H4 (cell line): ENCODE measurements at places on chromosomes 3 and 15. TPM values are rescaled to one million over a fixed set of nuclear protein-coding genes. Genes with fewer than 3 reads are reported as not detected.
A peak's percentile ranks its signal among the peaks of the same experiment; 100 is the strongest.

Gene PARP15
- total RNA-seq = not detected in 2 replicates

Gene NUDT16
- total RNA-seq = 7.9 and 9.0 TPM in 2 replicates

Gene CXCR6
- not detected in 2 replicates for total RNA-seq

Gene PRTG
- 1.3 and 2.1 TPM in 2 replicates for total RNA-seq

Gene ZBTB20
- total RNA-seq = 4.9 and 5.1 TPM in 2 replicates

DNA sequence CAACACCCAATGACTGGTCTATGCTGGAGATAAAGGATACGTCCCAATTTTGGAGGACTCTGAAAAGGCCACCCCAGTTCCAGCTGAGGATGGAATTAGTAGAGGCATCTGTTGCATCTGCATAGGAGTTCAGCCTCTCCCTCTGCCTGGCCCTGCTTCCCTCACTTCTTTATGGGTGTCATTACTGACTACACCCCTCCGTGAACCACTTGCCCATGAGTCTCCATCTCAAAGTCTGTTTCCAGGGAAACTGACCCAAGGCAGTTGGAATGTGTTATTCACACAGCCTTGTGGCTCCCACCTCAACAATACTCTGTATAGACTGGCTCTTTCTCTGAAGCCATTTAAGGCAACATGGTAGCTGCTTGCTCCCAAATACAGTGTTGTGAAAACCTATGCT lies 21.4 kb upstream of the PCOLCE2 start:
- DNase-seq = no peak

DNA sequence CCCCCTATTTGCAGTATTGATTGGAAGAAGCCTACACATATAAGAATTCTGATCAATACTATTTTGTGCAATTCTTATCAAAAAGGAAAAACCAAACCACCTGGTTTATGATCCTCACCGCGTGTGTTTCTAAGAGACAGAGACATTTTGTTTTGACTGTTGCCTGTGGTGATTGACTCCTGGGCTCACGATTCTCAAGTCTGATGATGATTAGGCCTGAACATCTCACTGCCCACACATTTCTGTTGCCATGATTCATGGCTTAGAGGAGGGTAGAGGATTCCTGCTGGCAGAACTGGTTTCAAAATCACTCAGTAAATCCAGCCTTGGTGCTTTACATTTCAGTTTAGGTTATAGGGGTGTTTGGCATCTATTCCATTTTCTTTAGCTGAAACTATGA lies 88.3 kb upstream of the UBE3A start:
- DNase-seq = no peak

DNA sequence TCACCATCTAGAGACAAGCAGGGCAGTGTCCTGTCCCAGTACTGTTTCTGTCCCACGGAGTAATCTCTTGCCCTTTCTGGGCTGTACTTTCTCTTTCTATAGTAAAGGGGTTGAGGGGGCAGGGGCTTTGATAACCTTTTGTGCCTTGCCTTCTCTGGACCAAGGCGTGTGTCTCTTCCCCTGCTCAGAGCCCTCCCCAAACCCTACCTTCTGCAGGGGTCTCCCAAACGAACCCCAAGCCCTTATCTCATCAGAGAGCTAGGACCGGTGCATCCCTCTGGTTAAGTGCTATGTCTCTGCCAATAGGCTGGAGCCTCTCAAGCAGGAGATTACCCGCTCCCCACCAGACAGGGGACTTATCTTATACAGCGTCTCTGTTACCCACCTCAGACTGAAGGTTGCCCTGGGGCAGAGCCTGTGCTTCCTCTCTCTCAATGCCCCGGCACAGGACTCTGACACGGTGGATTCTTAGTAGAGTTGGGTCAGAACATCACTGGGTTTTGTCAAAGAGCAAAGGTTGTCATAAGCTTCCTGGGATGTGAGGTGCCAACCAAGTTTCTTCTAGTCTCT lies 2.9 kb downstream of the PLEKHO2 start:
- no peak for DNase-seq

GRCh38 chr15:99504823-99505551 lies 60.8 kb upstream of the MEF2A start:
- peak; percentile 50 for DNase-seq

DNA sequence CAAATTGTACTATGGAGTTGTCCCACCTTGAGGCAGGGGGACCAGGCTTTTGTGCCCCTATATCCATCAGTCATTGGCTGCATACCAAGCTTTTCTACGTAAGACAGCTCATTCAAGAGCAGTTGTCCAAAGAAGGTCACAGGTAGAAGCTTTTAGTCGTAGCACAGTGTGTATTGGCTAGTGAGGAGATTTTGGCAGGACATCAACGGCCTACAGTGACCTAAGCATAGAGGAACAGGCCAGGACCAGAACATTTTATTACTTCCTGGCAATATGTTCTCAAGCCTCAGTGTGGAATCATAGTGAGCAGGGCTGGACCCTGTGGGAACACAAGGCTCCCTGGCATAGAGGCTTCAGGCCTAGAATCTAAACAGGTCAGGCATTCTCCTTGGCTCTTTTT lies 105.4 kb upstream of the ANKRD28 start:
- DNase-seq = peak; percentile 19

- no peak for DNase-seq
Measured at GRCh38 chr15:45373976-45374375, 4.4 kb downstream of the GATM start.

DNA sequence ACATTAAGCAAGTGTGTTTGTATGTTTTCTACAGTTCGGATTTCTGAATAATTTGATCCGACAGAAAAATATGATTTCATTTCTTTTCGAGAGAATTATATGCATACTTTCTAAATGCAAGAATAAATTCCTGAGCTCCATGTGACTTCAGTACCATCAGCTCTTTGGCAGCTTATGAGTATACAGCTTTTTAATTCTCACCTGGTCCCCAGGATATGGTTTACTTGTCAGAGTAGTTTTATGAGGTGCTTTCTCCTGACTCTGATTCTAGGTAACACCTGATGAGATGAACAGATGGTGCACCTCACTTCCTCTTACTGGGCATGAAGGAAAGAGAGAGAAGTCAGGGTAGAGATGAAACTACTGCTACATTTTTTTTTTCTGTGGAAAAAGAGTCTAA lies 3.1 kb downstream of the HGD start:
- DNase-seq = no peak

GRCh38 chr3:87694678-87695077 lies 364.1 kb downstream of the CGGBP1 start:
- DNase-seq = no peak

DNA sequence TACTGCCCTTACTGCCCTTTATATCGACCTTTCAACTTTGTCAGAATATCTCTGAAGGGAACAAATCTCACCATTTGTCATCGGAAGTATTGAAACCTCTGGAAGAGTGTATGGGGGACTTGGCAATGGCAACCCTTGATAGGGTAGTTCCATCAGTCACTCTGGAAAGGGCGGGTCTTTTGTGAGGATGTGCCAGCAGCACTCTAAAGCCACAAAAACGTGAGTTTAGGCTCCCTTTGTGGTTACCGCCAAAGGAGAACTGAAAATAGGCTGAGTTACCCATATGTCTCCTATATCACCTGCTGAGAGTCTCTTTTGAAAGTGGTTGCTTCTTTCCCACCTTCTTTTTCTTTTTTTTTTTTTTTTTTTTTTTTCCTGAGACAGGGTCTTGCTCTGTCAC lies 296.8 kb upstream of the CHRM5 start:
- DNase-seq = no peak

DNA sequence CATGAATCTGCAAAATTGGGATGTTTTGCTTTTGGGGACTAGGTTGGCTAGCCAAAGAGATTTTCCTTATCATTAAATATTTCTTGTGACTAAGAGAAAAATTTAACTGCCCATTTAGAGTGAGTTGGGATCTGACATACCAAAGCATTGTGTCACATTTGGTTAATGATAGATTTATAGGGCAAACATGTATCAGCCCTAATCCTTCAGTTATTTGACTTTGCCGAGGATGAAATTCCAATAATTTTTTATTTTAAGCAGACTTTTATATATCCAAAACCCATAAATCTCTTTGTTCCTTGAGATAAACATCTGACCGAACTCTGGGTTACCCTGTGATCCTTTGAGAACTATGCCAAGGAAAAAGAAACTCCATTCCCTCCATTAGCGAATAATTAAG lies 218.9 kb downstream of the CDIN1 start:
- DNase-seq = no peak

GRCh38 chr15:59685737-59686297 lies 3.3 kb downstream of the BNIP2 start:
- DNase-seq = no peak

- no peak for DNase-seq
Measured at GRCh38 chr3:123724306-123724705, 139.5 kb upstream of the HACD2 start.

- DNase-seq = no peak
Measured at GRCh38 chr3:155491696-155492095, 198.2 kb upstream of the STRIT1 start.

GRCh38 chr15:29959384-29960137 lies 123.2 kb upstream of the GOLGA8J start:
- no peak for DNase-seq

DNA sequence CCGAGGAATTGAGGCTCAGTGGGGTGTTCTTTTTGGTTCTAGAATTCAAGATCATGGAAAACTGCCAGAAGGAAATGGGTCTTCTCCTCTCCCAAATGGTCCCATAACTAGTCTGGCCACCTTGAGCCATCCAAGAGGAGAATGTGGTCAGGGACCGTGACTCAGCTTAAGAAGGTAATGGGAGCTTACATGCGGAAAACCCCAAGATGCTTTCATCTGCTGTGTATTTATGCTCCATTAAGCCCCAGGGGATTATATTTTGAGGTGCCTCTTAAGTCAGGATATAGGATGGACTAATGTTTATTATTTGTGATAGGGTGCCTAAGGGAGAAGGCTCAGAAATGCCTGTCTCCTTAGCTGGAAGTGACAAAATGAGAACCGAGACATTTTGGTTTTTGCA lies 39.2 kb upstream of the DLG1 start:
- DNase-seq = peak; percentile 69

DNA sequence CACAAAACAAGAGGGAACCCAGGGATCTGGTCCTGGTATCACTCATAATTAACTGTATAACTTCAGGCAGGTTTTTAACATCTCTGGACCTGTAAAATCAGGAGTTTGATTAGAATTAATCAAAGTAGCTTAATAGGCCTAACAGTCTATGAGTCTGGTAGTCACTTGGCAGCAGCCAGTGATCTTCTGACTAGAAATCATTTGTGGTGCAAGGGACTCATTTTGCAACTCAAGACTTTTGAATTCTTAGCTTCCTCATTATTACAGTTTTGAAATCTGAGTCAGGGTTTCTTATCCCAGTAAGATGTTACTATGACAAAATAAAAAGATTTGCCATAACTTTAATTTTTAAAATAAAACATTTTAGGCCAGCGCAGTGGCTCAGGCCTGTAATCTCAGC lies 70.8 kb downstream of the TMCC1 start:
- no peak for DNase-seq

DNA sequence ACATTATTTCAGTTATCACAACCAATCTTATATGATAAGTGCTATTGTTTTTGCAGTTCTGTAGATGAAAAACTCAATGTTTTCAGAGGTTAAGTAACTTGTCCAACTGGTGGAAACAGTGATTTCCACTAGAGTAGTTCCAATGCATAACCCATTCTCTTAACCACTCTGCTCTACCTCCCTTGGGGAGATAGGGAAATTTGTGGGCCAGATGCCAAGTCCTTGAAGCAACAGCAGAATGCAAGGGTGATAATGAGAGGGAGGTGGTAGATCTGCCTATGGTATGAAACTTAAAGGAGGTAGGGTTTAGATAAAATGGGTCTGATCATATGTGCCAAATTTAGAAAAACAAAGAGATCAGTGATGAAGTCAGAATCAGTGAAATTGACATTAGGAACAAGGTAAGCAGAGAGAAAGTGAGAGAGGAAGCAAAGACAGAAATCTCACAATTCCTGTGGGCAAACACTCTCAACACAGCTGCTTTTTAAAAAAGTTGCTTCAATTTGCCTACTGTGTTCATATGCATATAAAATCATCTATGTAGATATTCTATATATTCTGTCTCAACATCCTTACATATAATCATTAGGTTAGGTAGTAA lies 50.5 kb upstream of the UBP1 start:
- no peak for DNase-seq
